AG08396 (cell line): ENCODE measurements at places on chromosomes 1 and 21.

GRCh38 chr1:185170291-185170848 lies 13.4 kb downstream of the SWT1 start:
- peak; percentile 57 for DNase-seq

GRCh38 chr1:23923592-23924499 lies 10.7 kb upstream of the CNR2 start:
- peak; percentile 36 for DNase-seq

- DNase-seq = no peak
These were observed 80.5 kb upstream of the PRMT6 start for GRCh38 chr1:106975944-106976343.

- DNase-seq = no peak
These were observed 24.8 kb upstream of the RGS18 start for GRCh38 chr1:192133350-192133926.

DNA sequence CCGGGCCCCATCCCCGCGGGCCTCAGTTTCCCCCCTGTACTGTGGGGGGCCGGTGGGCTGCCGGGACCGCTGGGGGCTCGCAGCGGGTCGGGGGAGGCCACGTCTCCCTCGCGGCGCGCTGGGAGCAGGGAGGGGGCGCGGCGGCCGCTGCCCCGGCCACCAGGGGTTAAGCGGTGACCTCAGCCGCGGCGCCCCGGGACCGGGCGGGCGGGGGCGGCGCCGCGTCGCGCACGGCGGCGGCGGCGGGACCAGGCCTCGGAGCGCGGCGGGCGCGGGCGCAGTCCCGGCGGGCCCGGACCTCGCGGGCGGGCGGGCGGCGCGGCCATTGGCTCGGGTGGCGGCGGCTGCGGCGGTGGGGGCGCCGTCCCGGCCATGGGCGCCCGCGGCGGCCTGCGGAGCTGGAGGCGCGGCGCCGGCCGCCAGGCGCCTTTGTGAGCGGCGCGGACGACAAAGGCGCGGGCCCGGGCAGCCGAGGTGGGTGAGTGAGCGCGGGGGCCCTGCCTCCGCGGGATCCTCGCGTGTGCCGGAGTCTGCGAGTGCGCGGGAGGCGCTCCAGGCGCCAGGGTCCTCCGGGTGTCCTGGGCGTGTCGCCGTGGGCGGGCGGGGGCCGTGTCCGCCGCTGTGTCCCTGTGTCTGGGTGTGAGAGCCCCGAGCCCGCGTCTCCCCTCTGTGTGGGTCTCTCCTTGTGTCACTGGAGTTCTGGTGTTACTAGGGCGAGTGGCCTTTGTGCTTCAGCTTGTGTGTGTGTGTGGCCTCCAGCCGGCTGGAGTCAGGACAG lies at the start of gene ARHGEF10L:
TSS of gene ARHGEF10L (plus strand) at position 222 of the 778 bp plus-strand sequence. CDS start 40,898 bp downstream, outside the sequence.
- DNase-seq = peak; percentile 79

DNA sequence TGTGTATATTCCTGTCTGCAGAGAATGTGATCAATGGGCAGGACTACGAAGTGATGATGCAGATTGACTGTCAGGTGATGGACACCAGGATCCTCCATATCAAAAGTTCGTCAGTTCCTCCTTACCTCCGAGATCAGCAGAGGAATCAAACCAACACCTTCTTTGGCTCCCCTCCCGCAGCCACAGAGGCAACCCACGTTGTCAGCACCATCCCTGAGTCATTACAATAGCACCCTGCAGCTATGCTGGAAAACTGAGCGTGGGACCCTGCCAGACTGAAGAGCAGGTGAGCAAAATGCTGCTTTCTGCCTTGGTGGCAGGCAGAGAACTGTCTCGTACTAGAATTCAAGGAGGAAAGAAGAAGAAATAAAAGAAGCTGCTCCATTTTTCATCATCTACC lies 65.2 kb downstream of the OLFML2B start:
- DNase-seq = no peak

GRCh38 chr21:34276711-34277425 lies 86.9 kb upstream of the KCNE2 start:
- DNase-seq = no peak

DNA sequence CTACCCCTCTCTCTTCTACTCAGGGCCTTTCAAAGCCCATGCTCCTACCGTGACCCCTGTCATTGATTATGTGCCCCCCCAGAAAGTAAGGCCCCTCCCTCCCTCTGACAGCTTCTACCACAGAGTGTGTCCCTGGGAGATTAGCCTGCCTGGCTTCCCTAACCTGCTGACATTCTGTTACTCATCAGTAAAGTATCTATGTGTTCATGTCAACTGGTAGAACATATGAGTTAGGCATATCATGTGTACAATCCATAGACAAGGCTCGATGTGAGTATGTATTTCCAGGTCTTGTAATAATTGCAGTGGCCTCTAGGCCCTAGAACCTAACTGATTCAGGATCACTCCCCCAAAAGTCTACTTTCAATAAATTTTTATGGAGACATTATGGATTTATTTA lies 120.0 kb downstream of the GIPC2 start:
- no peak for DNase-seq

DNA sequence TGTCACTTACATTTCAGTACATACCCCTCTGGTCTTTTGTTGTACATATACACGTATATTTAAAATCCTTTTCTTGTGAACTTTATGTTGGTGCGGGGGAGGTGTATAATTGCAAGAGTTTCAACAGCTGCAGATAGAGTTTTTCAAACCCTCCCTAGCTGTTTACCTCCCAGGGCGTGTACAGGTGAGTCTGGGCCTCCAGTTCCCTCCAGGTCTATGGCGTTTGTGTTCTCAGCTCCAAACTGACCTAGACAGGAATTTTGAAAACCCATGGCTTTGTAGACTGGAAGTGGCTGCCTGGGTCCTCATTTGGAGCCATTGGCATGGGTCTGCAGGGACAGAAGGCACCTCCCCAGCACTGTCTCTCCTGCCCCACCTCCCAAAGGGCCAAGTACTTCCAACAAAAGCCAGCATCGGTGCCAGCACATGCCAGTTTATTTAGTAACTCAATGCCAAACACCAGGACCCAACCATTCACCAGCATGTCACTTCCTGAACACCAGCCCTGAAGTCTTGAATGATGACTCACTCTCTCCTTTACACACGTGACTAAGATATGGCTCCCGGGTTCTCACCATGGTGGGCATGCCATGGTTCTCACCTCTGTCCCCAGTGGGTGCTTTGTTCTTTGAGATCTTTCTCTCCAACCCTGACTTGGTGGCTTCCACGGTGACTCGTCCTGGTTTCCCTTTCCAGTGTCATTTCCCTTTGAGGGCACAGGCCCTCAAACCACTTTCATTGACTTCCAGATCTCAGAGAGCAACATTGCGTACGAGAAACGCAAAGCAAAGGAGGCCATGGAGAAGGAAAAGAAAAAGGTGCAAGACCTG lies 57.3 kb upstream of the EFHD2 start:
- DNase-seq = peak; percentile 76

DNA sequence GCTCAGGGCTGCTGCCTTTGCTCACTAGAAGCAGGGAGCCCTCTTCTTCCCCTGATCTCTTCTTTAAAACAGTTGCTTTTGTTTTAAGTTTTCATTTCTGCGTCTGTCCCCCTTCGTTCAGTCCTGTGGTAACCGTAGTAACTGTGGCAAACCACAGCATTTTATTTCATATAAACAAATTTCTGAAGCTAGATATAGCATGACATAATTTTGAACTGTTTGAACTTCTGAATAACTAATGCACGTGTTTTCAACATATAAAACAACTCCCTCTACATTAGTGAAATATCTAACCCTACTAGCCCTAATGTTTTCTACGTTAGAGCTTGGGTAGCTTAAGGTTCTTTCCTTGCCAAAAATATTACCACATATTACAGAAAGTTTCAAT lies 104.6 kb downstream of the DISP1 start:
- no peak for DNase-seq

DNA sequence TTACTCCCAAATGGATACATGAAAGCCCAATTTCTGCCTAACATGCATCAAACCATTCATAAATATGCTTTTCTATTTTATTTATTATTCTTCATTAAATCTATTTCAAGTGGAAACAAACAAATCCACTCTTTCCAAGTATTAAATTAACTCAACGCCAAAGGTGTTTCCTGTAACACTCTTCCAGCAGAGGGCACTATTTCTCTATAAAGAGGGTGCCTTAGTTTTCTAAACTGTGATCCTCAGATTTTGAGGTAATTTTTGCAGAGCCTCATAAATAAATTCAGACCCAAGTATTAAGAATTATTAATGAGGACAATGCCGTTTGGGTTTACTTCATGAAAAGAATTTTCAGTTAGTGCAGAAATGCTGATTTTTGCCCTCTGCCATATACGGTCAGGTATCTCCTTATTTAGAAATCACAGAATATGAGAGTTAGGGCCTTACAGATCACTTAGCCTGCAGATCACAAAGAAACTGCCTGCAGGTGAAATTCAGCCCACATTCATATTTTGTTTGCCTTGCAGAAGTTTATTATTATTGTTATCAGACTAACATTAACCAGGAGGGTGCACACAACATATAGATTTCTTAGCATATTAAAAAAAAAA lies 40.1 kb upstream of the MYSM1 start:
- DNase-seq = peak; percentile 35

GRCh38 chr1:28965271-28965870 lies 51.0 kb downstream of the EPB41 start:
- no peak for DNase-seq

GRCh38 chr1:55886856-55887712 lies 671.9 kb upstream of the USP24 start:
- DNase-seq = no peak

DNA sequence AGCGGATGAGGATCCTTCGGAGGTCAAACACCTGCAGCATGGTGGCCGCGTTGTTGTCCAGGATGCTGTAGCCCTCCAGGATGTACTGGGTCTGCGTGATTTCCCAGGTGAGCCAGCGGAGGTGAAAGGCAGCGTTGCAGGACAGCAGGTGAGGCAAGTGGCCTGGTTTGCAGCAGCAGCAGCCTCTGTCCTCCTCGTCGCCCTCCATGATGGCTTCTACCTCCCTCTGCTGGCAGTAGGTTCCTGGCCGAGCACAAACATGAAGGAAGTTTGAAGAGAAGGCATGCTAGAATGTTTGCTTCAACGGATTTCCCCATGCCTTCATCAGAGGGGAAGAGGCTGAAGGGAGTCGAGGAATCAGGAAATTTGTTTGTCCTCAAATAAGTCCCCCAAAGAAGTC lies 74.7 kb downstream of the NTPCR start:
- DNase-seq = no peak

DNA sequence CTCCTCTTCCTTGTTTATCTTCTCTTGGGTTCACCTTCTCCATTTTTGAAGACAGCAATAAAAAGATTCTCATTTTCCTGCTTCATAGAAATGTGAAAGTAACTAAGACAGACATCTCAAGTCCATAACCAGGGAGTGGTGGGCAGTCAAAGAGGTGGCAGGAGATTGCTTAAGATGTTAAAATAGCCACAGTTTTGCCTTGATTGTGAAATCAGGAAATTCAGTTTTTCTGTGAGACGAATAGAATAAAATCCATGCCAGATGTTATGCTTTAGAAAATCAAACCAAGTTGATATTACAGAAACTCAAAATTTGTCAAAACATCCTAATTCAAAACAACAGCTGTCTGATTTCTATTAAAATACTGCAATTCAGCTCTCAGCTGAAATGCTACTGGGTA lies 57.2 kb downstream of the TNN start:
- no peak for DNase-seq

GRCh38 chr1:58136387-58136786 lies 410.1 kb downstream of the OMA1 start:
- no peak for DNase-seq

- DNase-seq = no peak
These were observed 240.0 kb upstream of the CAMK1G start for GRCh38 chr1:209343511-209343910.

DNA sequence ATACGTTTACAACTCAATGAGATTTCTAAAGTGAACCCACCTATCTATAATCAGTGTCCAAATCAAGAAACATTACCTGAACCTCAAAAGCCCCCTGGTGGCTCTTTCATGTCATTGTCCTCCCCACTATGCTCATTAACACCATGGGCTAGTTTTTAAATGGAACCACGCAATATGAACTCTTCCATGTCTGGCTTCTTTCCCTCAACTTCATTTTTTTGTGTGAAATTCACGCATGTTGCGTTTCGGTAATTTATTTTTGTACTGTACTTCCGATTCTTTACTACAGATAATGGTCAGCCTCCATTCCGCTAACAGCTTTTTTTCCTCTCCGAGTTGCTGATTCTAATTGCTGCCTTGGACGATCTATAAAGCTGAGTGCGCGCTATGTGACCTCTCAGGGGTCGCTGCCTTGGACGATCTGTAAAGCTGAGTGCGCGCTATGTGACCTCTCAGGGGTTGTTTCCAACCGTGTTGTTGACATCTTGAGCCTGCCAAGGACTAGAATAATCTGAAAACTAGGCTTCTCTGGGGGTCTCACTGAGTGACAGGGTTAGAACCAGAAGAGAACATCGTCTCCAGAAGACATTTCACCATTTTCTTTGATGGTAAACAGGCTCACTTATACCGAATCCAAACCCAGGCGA lies 1.1 kb upstream of the CACYBP start:
- DNase-seq = no peak

DNA sequence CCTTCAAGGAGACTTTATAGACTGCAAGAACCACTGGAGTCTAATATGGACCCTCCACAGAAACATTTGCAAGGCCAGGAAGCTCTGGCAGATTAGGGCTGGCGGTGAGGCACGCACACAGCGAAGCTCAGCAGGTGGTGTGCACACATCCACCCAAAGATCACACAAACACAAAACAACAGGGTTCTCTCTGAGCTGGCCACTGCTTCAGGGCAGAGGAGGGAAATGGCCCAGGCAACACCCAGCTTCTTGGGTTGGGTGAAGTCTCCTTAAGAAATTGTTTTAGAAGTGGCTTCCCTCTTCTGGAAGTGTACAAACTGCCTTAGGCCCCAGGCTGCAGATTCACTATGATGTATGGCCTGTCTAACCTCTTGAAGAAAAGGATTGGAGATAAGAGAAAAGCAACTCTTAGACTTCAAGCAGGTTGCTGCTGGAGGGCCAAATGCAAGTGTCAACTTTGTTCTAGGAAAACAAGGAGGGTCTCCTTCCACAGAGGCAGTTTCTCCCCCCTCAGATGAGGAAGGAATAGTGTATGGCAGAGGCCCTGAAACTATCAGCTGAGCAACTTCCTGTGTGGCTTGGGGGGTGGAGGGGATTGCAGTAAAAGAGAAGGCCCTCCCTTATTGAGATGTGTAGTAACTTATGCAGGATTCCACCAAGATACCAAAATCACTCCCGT lies 2.0 kb downstream of the RCSD1 start:
- no peak for DNase-seq
